Stimulated activated effector memory CD8-positive, alpha-beta T cell treated with anti-CD3 and anti-CD28 coated beads, Interleukin-12 subunit alpha, Interleukin-12 subunit beta, amount 100 ng/mL, for 72 hours (primary cell): ENCODE measurements at places on chromosomes 3 and 15.

- no peak for DNase-seq
Measured at GRCh38 chr3:97928986-97929385, 43.2 kb downstream of the RIOX2 start.

DNA sequence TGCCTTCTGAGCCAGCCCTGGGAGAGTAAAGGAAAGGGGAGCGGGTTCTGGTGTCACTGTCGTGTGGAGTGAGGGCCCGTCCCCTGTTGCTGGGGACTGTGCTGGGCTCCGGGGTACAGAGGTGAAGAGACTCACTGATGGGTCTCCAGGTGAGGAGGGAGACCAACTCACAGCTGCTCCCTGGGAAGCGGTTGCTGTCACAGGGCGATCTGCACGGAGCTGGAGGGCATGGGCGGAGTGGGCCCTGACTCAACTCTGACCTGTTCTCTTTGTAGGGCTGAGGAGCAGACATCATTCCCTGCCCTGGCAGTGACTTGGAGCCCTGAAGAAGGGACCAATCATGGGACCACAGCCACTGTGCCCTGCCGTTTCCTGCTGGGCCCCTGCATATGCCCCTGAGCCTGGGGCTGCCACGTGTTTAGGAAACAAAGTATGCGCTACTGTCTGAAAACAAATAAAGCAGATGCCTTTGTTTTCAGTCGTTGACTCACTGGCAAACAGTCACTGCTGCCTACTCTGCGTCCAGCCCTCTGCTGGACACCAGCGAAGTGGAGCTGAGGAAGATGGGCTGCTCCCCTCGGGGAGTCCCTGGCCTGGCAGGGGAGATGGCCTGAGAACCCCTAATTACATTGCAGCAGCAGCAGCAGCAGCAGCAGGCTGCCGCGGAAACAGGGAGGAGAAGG lies 22.9 kb upstream of the PLXNA1 start:
- no peak for DNase-seq

DNA sequence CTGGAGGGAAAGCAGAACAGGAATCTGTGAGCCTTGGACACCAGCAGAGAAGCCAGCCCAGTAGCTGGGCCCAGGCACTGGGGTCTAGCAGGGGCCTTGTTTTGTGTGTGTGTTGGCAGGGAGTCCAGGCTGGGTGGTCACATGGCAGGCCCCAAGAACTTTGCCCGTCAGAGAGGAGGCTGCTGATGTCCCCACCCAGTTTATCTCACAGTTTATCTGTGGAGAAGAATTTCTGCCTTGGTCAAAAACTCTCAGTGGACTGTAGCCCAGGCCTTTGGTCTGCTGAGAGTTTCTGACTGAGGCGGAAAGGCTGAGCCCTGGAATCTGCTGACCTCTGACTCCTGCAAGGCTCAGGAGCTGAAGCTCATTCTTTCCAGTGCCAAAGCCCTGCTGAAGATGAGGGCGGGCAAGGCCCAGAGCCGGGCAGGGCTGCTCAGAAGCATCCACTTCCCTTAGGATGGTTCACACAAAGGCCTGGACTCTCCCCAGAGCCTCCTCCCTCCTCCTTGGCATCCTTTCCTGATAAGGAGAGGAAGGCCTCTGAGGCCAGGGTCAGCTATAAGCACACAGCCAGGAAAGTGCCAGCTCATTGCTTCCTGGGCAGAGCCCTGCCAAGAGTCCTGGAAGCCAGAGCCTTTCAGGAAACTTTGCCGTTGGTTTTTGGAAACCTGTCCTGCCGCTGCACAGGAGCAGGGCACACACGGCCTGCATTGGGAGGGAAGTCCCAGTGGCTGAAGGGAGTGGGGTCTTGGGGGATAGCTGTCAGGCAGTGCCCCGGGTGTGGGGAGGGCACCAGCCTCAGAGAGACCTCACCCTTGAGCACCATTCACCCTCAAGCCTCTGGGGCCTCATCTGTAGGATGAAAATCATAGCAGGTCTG lies 37.2 kb upstream of the SLCO2A1 start:
- DNase-seq: no peak

DNA sequence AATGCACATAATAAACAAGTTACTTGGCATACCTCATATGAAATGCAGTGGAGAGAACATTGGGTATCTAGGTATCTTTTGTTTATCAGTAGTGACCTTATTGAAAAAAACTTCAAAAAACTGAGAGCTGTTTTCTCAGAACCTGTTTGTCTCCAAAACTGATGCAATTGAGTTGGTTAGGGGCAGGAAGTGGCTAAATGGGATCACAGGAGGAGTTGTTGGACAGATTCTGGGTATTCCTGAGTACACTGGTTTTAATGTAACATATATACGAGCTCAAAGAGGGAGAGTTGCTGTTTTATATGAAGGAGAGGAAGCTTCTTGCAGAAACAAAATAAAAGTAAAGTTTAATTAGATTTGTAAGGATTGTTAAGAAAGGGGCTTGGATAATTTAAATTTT lies 159.5 kb downstream of the C3orf70 start:
- DNase-seq: no peak

GRCh38 chr3:119676020-119676419 lies 1.2 kb downstream of the COX17 start:
- no peak for DNase-seq

DNA sequence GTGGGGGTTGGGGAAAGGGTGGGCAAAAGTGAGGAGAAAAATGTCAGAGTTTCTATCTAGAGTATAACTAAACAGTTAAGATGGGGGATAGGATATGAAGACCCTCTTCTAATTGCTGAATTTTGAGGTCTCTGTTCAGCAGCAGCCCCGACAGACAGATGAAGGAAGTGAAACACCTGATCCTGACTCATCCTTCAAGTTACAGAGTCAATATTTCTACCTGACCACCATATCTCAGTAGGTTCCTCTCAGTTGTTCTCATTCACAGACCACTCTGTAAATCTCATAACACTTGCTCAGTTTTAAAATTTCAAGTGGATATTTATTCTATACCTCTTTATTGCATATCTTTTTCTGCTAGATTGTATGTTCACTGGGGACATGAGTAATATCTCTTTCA lies 69.5 kb downstream of the CCDC54 start:
- no peak for DNase-seq
